ENCODE measurements at places on chromosomes 2 and 18.

GRCh38 chr2:150971910-150972309 lies 289.8 kb downstream of the RBM43 start:
- no peak for DNase-seq

- no peak for DNase-seq
These were observed 204.6 kb downstream of the SH3RF3 start for GRCh38 chr2:109333414-109334210.

GRCh38 chr2:24708537-24709152 lies 84.5 kb downstream of the PTRHD1 start:
- DNase-seq, result no peak

DNA sequence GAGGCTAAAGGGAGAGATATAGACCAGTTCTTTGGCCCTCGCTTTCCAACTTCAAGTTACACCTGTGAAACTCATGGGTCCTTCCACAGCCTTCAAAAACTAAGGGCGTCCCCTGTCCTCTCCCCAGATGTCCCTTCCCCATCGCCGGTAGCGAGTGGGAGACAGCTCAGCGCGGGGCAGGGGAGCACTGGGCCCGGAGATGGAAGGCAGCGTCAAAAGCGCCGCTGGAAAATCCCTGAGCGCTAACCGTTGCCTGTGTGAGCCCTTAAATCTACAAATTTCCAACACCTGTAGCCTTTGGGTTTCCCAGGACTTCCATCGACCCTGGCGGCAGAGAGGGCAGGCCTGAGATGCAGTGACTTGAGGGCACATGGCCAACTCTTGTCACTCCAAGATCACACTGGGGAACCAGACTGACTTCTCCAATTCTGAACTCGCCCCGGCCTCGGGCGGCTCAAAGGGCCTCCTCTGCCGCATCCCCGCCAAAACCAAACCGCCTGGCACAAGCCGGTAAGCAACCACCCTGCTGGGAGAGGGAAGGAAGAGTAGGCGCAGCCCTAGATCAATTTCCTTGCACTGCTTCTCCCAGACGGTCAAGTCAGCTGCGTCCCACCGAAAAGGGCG lies 879 bp upstream of the EPAS1 start:
- DNase-seq, result no peak

GRCh38 chr2:166375736-166376487 lies at the start of gene SCN9A:
TSS of gene SCN9A (minus strand) at chr2:166375944. CDS start at chr2:166311756, 64,188 bp downstream.
- DNase-seq, result no peak
